ENCODE measurements at places on chromosomes 11 and 22.
A peak's percentile ranks its signal among the peaks of the same experiment; 100 is the strongest.

DNA sequence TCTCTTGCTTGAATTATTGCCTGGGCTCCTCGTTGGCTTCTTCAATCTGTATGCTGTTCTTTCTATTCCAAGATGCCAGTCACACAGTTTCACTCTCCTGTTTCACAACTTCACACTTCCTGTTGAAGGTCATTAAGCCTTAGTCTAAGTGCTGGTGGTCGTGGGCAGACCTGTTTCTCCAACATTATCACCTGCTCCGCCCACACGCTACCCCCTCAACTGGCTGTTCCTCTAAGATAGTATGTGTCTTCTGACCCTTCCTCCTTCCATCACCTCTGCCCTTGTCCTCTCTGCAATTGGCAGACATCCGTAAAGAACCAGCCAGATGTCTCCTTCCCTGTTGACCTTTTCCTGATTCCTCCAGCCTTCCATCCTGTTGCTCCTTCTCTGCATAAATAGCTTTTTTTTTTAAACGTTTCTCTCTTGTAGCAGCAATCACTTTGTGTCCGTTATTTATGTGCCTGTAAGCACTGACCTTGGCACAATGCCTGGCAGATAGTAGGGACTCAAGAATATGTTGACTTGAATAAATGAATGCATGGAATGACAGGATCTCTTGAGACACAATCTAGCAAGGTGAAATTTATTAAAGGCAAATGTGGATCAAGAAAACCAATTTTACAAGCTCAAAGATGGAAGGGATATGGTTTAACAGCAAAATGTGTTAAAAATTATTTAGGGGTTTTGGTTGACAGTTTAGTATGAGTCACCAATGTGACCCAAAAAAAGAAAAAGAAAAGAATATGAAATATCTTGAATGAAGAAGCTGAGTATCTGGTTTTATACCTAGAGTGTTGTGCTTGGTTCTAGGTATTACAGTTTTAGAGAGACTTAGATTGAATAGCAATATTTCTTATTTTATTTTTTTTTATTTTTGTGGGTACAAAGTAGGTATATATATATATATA is 12.6 kb downstream of the DIXDC1 start:
- DNase-seq, result no peak

GRCh38 chr11:61793829-61794204 is 1.1 kb downstream of the FEN1 start:
- no peak for DNase-seq

GRCh38 chr11:16403448-16403803 is 47.1 kb upstream of the SOX6 start:
- DNase-seq, result no peak

GRCh38 chr22:48112687-48113521 is 1350.5 kb downstream of the TBC1D22A start:
- DNase-seq, result no peak

DNA sequence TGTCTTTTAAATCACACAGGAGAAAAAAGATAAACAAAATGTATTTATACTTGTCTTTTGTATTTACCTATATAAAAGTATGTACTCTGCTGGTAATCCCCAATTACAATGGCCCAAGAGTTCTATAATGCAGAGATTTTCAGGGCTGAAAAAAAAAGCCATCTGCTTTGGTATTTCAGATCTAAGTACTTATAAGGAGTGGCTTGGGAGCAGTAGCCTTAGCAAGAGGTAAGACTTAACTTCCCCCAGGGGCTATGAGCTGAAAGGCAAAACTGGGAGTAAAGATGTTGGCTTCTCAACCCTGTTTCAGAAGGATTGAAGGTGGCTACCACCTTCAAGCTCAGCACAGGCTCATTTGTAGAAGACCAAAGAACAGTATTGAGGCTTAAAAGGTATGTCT is 35.3 kb upstream of the EP300 start:
- no peak for DNase-seq

DNA sequence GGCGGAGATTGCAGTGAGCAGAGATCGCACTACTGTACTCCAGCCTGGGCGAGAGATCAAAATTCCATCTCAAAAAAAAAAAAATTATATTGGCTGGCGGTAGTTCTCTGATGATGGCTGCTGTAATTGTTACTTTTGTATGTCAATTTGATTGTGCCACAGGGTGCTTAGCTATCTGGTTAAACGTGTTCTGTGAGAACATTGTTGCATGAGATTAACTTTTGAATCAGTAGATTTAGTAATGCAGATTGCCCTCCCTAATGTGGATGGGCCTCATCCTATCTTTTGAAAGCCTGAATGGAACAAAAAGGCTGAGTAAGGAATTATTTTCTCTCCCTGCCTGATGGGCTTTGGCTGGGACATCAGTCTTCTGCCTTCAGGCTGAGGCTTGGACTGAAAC is 654.2 kb downstream of the OPCML start:
- no peak for DNase-seq

- no peak for DNase-seq
Measured at GRCh38 chr11:95767498-95767897, 22.1 kb downstream of the FAM76B start.

- DNase-seq, result no peak
Measured at GRCh38 chr11:61022311-61023085, 51.0 kb downstream of the CD6 start.

DNA sequence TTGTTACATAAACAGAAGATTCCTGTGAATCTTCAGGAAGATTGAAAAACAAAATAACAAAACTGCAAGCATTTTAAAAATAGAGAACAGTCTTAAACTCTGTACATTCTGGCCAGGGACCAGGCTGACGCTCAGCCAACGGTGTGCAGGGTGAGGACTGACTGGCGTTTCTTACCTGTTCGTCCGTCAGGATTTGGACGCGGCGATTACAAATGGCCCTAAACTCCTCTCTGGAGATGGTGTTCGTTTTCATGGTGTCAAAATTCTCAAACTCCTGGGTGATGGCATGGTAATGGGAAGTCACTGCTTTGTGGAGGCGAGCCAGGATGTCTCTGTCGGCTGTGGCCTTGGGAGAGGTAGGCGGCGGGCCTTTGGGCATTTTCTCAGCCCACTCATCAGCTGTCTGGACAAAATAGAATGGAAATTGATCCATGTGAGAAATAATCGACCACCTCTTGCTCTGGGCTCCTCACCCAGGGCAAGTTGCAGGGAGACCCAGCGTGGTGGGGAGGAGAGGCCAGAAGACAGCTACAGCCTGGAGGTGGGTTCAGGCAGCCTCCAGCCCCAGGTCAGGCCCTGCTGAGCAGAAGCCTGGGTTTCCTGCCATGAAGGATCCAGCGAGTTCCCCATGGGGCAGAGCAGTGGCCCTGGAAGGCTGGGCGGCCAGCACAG is 143.0 kb downstream of the MPPED1 start:
- DNase-seq, result no peak

GRCh38 chr11:62241095-62241494 is 944 bp upstream of the SCGB1D2 start:
- no peak for DNase-seq

DNA sequence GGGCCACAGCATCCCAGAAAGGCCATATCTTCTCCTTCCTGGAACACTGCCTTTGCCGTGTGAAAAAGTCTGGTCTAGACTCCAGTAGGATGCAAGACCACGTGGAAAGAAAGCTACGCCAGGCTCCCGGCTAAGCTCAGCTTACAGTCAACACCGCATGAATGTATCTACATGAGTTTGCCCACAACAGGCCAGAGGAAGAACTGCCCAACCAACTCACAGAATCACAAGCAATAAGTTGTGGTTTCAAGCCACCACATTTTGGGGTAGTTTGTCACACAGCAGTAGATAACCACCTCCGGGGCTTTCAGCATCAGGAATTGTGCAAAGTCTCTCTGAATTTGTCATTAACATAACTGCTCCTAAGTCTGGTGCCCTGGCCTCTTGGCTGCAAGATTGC is 27.3 kb downstream of the HSPA8 start:
- no peak for DNase-seq

GRCh38 chr22:39937906-39938305 is 22.3 kb upstream of the TMA7B start:
- no peak for DNase-seq

GRCh38 chr11:94046796-94047195 is 25.6 kb downstream of the HEPHL1 start:
- DNase-seq, result no peak

DNA sequence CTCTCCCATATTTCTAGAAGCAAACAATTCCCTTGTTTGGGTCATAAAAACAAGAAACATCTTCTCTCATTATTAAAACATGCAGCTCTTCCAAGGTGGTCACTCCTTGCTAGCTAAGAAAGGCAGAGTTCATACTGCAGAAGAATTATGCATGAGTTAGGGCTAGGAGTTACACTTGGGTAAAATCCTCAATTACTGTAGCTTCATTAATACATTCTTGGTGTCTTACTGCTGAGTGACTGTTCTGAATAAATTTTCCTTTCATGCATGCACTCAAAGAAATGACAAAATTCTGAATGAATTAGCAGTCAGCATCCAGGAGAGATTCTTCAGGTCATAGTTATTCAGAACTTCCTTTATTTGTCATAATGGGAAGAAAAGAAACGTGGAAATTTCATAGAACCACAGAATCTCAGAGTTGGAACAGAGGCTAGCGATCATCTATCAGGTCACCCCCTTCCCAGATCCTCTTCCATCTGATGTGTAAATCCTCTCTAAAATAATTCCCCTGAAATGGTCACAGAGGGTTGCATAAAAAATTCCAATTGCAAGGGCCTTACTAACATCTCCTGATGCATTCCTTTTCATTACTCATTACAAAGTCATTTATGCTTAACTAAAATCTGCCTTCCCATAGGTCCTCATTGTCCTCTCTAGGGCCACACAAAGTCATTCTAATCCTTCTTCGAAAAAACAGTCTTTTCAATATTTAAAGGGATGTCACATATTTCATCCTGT is 771.5 kb downstream of the DLG2 start:
- no peak for DNase-seq

DNA sequence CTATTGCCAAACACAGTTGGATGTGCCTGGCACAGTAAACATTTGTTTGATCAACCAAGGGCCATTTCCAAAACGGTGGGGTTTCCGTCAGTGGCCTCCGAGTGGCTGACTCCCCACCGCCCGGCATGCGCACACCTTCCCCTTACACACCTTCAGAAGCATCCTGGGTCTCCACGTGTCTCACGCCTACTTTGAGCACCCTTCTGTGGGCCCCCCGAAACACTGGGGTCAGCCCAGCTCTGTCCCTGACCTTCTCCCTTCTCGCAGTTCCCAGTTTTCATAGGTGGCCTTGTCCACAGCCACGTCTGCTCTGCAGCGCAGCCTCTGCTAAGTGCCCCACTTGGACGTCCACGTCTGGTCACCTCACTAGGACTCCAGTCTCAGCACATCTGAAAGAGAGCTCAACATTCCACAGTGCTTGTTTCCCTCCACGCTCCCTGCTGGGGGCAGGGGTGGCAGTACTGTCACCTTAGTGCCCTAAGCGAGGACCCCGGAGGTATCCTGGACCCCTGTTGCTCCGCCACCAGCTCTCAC is 13.2 kb upstream of the SHANK2 start:
- no peak for DNase-seq

- DNase-seq, result no peak
Measured at GRCh38 chr22:23580576-23581259, 628 bp upstream of the IGLL1 start.

- no peak for DNase-seq
Measured at GRCh38 chr11:56967726-56968125, 21.0 kb upstream of the OR5AK2 start.

- DNase-seq, result no peak
Measured at GRCh38 chr11:44754876-44755555, 28.3 kb downstream of the TSPAN18 start.

DNA sequence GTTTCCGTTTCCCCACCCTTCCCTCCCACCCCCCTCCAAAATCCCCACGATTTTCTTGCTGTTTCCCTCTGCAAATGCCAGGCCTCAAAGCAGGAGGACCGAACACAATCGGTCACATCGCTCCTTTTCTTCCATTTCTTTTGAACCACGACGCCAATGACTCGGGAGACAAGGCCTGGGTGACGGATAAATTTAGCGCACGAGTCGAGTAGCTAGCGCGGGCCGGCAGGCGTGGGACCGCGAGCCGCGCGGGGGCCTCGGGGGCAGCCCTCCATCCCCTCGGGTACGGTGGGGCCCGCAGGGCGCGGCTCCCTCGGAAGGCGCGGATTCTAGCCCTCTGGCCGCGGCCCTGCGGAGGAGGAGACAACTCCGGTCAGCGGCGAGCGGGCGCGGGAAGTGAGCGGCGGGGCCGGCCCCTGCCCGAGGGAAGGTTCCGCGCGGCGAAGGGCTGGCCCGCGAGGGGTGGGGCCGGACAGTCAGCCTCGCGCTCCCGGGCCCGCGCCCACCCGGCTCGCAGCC is 414 bp downstream of the JOSD1 start:
- no peak for DNase-seq

GRCh38 chr11:109121173-109121932 is 300.6 kb upstream of the C11orf87 start:
- no peak for DNase-seq

- DNase-seq, result no peak
Measured at GRCh38 chr11:93729129-93729616, 12.1 kb downstream of the TAF1D start.

- peak; percentile 63 for DNase-seq
Measured at GRCh38 chr22:36277482-36278291, 24.8 kb downstream of the APOL1 start.

GRCh38 chr11:2300936-2301630 is 635 bp downstream of the C11orf21 start:
- no peak for DNase-seq

DNA sequence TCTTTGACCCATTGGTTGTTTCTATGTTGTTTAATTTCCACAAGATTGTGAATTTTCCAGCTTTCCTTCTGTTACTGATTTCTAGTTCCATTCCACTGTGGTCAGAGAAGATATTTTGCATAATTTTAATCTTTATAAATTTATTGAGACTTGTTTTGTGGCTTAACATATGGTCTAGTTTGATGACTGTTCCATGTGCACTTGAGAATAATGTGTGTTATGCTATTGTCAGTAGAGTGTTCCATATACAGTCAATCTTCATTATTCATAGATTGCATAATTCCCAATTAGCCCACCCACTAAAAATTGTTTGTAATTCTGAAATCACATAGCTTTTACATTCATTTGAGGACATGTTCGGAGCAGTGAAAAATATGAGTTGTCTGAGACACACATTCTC is 346.1 kb upstream of the DDI1 start:
- DNase-seq, result no peak

DNA sequence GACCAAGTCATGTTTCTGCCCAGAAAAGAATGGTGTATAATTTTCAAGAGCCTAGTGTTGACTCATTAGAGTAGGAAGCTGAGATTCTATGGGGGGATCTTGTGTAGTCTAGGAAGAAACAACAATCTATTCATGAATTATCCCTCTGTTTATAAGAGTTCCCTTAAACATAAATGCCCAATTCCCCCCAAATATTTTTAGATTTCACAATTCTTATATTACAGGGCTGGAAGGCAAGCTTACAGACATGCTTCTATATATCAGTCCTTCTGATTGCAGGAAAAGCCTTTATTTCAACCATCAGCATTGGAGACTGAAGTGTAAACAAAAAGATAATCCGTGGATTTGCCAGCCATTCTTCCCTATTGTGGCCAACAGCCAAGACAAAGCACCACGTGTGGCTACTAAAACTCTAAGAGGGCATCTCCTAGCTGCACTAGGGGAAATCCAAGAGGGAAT is 71.4 kb downstream of the NAT10 start:
- DNase-seq, result no peak
